ENCODE measurements at places on chromosomes 3 and 15.

GRCh38 chr15:68378595-68378994 is 53.4 kb downstream of the ITGA11 start:
- no peak for DNase-seq

DNA sequence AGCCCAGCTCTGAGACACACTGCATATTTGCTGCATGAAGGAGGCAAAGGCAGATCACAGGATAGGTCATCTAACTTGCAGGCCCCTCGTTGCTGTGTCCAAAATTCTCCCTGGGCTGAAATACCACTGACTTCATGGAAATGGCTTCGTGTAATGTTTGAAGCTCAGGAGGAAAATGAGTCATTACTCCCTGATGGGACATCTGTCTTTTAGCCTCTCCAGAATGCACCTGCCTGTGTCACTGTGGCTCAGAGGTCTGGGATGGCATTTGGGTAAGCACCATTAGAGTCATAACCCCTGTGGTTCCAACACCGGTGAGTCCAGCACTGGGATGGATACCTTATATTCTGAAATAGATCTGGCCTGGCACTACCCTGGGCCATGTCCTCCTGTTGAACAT is 51.5 kb downstream of the IL12A start:
- DNase-seq: no peak

GRCh38 chr3:94291686-94292085 is 228.8 kb downstream of the NSUN3 start:
- no peak for DNase-seq

- no peak for DNase-seq
These were observed 50.2 kb downstream of the CRYBG3 start for GRCh38 chr3:97871801-97872524.
